ENCODE measurements at places on chromosomes 3 and 15.

- no peak for DNase-seq
Observed at GRCh38 chr3:126553284-126554084, 5.2 kb downstream of the C3orf22 start.

DNA sequence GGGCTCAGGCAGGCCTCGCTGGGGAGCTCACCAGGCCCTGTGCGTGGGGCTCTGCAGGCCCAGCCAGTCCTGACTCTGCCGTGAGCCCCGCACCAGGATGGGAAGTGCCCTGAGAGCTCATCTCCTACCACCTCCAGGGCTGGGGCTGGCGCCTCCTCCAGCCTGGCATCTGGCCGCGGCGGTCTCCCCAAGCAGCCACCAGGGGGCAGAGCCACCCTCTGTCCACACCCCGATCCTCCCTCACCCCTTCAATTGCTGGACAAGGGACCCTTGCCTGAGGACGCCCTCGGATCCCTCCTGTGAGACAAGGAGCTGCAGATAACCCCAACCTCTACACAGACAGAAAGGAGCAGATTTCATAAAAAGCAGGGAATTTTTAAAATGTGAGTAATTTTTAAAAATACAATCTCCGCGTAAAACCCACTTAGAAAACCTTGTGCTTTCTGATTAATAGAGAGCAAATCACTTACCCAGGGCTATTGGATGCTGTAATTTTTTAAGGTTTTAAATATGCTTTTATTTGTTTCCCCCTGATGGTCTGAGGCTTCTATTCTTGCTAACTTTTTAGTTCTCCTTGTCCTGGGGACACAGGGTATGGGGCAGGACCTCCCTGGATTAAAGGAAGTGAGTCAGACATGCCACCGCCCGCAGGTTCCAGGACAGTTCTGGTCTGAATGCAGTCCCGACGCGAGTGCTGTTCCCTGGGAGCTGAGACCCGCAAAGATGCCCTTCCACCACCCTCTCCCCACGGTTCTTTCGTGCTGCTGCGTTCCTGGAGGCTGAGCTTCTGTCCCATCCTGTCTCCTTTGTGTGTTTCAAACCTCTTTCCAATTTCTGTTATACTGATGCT is 52.3 kb upstream of the CHRNA7 start:
- no peak for DNase-seq

DNA sequence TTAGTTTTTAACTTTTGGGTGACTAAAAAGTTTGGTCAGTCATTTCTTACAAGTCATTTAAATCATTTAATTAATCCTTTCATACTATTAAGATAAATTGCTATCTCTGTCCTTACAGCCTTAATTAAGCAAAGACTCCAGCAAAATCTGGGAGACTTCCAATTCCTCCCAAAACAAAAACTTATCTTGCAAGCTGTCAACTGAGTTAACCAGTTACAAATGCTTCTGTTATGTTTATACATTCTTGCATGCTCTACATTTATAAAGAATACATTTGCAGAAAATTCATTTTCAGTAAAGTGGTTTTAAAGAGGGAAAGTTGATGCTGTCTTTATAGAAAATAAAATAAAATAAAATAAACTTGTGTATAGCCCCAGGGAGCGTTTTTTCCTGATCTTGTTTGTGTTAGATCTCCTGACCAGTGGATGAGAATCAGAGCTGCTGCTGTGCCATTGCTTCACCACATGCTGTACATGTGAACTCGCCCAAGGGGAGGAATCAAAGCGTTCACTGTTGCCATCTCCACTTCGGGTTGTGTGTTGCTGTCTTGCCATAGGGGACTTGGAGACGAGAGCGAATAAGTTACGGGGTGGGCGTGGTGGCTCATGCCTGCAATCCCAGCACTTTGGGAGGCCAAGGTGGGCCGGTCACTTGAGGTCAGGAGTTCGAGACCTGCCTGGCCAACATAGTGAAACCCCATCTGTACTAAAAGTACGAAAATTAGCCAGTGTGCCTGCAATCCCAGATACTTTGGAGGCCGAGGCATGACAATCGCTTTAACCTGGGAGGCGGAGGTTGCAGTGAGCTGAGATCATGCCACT is 5.5 kb downstream of the CCR4 start:
- DNase-seq: no peak

- no peak for DNase-seq
Observed at GRCh38 chr3:53818221-53819162, 27.7 kb downstream of the CHDH start.

DNA sequence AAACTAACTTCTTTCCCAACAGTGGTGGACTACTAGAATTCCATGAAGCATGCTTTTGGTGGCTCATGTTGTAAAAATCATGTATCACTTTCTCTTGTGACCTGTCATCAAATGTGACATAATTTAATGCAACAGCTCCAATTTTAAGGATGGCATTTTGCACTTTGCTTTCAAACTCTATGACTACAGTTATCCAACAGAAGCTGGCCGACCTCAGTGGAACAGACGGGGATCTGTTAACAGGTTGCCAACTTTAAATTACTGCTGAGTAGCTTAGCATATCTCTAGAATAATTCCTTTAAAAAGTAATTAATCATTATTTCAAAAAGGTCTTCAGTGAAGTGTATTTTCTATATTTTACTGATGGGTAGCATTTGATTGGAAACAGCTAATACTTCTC is 907.4 kb downstream of the FHIT start:
- DNase-seq: no peak

- DNase-seq: no peak
Observed at GRCh38 chr15:42808913-42809312, 72.0 kb upstream of the CDAN1 start.
